ENCODE measurements at places on chromosomes 1 and 21. TPM values are rescaled to one million over a fixed set of nuclear protein-coding genes. Genes with fewer than 3 reads are reported as not detected.

Gene REG4
- total RNA-seq, result not detected

Gene ERMAP
- total RNA-seq, result 24.7 TPM

Gene JAK1
- total RNA-seq, result 155 TPM

Gene INSRR
- total RNA-seq, result 0.28 TPM

Gene SPRR1B
- not detected for total RNA-seq

Gene KRTAP12-2
- total RNA-seq, result not detected

Gene SLAMF7
- 1.1 TPM for total RNA-seq

Gene KRTAP19-3
- not detected for total RNA-seq

Gene NBPF4
- total RNA-seq, result not detected

Gene LRRC71
- not detected for total RNA-seq

Gene NFYC
- 35.9 TPM for total RNA-seq

Gene FAM177B
- 0.61 TPM for total RNA-seq

Gene TLR5
- total RNA-seq, result 0.33 TPM
